ENCODE measurements at places on chromosomes 5 and 9. TPM values are rescaled to one million over a fixed set of nuclear protein-coding genes. Genes with fewer than 3 reads are reported as not detected.

Gene CDH6
- 127 TPM for total RNA-seq

Gene HAND1
- 17.9 TPM for total RNA-seq

Gene ZFP37
- 7.4 TPM for total RNA-seq

Gene QRFP
- not detected for total RNA-seq

Gene NR6A1
- 10.0 TPM for total RNA-seq

Data from type B pancreatic cell (in vitro differentiated cells).